ENCODE measurements at places on chromosomes 3 and 15.

- no peak for DNase-seq
These were observed 66.3 kb downstream of the ISG20 start for GRCh38 chr15:88704791-88705768.

GRCh38 chr3:143192193-143192592, 72.6 kb downstream of the CHST2 start:
- DNase-seq = no peak

DNA sequence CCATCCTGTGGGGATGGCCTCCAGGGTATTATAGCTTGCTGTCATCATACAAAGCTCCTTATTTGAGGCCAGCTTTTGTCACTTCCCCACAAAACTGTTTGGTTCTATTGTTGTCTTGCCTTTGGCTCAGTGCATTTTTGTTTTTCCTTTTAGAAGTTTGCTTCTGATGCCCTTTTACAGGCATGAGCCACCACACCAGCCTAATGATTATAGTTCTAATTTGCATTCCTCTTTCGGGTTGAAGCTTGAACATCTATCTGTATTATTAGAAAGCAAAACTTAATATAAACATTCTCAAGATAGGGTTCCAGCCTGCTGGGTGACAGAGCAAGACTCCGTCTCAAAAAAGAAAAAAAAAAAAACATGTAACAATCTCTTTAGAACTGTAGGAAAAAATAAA, 39.8 kb downstream of the SMARCC1 start:
- DNase-seq = no peak

GRCh38 chr3:47407237-47407636, 26.4 kb downstream of the PTPN23 start:
- DNase-seq = no peak

DNA sequence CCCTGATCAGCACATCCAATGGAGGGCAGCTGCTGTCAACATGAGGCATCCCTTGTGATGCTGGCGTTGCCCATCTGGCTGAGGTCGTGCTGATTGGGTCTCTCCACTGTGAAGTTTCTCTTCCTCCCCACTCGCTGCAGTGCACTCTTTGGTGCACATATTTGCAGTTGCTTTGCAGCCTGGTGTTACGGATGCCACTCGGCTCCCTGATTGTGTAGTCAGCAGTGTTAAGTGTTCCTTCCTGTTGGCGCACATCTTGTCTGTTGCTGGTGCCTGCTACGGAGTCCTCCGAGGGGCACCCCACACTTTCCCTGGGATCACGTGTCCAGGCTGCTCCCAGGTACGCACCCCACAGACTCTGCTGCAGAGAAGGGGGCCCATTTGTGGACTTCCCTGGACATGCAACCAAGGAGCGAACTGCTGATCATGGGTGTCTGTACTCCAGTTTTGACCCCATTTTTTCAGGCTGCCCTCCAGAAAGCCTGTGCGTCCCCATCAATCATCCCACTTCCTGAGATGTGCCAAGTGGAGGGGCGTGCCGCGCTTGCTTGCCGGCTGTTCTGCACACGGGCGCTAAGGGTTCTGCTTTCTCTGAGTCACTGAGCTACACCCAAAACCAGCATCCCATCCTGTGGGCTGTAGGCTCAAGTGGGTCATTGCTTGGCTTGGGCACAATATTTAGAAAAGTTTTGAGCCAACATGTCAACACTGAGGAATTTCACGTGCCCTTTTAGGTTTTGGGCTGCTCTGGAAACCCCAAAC, 98.6 kb downstream of the FBLN2 start:
- DNase-seq = peak; percentile 75

GRCh38 chr15:68620721-68621527, 42.1 kb downstream of the CORO2B start:
- no peak for DNase-seq

GRCh38 chr3:171307046-171307585, 153.1 kb downstream of the TNIK start:
- no peak for DNase-seq

DNA sequence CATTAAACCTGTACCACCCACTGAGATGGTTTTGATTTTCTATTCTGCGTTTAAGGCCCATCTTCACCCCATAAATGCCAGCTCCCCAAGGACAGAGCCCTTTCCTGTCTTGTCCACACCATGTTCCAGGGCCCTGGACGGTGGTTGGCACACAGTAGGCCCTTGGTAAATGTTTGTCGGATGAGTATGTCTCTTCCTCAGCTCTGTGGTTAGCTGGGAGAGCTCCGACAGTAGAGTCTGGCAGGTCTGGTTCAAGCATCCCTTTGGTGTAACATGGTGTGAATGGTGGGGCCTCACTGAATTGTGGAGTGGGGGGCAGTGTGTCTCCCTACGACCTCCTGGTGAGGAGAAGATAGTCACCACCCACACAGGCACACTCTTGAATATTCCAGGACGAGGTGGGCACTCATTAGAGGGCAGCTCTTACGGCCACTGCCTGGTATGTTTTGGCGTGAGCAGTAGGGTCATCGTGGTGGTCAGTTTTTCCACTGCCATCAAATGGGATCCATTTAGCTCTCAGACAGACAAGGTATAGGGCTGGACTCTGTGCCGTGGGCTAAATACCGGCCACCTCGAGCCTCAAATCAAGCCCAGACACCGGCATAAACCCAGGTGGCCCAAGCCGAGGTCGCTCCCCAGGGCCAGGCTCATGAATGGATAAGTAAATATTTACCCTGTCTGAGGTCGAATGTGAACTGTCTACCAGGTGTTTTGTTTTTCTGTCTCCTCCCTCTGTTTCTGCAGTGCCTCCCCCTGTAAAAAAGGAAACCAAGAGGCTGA, 61.3 kb downstream of the SMAD3 start:
- DNase-seq = no peak

- DNase-seq = peak; percentile 14
These were observed 166.7 kb upstream of the THBS1 start for GRCh38 chr15:39414201-39414600.

DNA sequence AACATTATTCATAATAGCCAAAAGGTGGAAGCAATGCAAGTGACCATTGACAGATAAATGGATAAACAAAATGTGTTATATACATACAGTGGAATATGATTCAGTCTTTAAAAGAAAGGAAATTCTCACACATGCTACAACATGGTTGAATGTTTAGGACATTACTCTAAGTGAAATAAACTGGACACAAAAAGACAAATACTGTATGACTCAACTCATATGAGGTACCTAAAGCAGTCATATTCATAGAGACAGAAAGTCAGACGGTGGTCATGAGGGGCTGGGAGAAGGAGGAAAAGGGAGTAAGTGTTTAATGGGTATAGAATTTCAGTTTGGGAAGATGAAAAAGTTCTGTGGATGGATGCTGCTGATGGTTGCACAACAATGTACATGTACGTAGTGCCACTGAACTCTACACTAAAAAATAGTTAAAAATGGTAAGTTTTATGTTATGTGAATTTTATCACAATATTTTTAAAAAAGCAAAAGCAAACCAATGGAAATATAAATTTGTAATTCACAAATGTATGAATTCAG, 5.3 kb downstream of the TXNRD3 start:
- DNase-seq = no peak

DNA sequence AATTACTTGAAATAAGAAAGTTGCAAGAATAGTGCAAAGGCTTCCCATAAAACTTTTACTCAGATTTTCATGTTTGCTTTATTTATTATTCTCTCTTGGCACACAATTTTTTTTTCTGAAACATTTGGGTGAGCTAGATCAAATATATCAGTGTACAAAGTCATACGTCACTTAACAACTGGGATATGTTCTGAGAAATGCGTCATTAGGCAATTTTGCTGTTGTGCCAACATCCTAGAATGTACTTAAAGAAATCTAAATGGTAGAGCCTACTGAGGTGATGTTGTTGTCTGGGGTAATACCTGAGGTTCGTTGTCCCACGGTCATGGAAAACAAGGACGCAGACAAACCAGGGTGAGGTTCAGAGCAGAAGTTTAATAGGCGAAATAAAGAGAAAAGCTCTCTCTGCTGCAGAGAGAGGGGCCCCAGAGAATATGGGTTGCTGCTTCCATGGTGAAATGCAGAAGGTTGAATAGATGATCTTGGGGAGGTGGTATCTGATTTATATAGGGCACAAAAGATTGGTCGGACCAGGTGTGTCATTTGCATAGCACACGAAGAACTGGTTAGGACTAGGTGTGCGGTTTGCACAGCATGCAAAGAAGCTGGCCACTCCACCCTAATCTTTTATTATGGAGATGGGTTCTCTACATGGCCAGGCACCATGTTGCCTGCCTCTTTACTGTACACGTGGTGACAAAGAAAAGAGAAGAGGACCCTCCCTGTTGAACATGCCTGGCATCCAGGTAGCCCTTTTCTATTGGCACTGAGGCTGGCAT, 8.8 kb upstream of the GRAMD1C start:
- no peak for DNase-seq

- no peak for DNase-seq
These were observed 51.4 kb downstream of the FHIT start for GRCh38 chr3:61199843-61200242.

DNA sequence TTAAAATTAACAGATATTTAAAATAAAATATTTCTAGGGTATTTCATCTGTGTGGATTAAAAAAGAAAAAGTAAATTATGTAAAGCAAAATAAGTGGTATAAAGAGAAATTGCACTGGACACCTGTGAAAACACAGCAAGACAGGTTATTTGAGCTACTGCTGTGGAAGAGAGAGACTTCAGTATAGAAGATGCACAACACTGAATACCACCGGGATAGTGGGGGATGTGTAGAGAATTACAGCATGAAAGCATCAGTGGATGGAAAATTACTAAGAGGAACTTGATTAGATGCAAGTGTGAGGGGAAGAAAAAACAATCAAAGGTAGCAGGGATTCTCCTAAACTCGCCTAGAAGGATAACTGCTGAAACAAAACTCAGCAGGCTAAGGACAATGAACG, 1242.5 kb upstream of the GBE1 start:
- DNase-seq = no peak

GRCh38 chr3:55511895-55512570, 24.9 kb upstream of the WNT5A start:
- no peak for DNase-seq

DNA sequence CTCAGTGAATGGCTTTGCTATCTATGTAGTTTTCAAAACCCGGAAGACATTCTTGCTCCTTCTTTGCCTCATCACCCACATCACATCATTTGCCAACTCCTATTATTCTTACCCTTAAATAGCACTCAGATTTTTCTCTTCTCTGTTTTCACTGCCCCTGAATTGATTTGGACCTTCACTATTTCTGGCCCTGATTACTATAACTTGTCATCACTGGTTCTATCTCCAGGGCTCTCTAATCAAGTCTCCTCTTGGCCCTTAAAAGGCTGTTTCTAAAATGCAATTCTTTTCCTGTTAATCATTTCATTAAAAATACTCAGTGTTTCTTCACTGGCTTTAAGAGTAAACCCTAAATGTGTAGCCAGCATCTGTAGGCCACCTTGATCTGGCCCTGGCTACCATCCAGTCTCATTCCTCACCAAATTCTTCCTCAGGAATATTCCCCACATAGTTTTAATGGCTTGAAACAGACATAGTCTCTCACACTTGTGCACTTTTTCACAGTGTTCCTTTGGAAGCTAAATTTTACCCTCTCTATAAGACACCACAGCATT, 437.1 kb upstream of the CBLB start:
- DNase-seq = no peak

- no peak for DNase-seq
These were observed 36.6 kb downstream of the MKRN2 start for GRCh38 chr3:12593473-12593872.

DNA sequence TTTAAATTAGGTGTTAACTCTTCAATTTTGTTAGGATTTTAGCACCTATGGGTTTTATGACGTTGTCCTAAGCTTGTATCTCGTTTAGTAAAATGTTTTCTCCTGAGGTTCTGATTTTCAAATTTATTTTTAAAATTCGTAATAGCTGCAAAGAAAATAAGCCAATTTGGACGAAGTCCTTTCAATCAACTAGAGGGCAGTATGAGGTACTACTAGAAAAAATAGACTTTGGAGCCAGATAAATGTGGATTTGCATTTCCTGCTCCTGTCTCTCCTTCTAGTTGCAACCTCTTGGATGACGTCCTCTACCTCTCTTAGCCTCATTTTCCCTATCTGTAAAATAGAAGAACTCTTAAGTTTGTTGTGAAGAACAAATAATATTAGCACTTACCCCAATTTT, 81.1 kb downstream of the SLTM start:
- DNase-seq = no peak

DNA sequence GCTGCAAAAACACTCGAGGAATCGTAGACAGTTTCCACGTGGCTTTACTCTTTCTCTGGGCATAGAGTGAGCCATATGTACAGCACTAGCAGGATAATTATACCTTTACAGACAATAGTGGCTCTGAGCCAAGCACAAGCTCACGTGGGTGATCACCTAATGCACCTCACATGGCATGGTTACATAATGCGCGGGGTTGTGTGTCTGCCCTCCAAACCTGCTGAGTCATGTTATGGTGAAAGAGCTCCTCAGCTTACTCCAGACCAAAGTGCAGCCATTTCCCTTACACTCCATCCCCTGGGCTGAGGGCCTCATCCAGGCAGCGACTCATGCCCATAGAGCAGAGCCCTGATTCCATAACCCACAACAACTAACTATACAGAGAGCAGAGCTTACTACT, 1458.4 kb upstream of the CADM2 start:
- no peak for DNase-seq

GRCh38 chr3:56130036-56130435, 338.2 kb downstream of the ERC2 start:
- DNase-seq = no peak

DNA sequence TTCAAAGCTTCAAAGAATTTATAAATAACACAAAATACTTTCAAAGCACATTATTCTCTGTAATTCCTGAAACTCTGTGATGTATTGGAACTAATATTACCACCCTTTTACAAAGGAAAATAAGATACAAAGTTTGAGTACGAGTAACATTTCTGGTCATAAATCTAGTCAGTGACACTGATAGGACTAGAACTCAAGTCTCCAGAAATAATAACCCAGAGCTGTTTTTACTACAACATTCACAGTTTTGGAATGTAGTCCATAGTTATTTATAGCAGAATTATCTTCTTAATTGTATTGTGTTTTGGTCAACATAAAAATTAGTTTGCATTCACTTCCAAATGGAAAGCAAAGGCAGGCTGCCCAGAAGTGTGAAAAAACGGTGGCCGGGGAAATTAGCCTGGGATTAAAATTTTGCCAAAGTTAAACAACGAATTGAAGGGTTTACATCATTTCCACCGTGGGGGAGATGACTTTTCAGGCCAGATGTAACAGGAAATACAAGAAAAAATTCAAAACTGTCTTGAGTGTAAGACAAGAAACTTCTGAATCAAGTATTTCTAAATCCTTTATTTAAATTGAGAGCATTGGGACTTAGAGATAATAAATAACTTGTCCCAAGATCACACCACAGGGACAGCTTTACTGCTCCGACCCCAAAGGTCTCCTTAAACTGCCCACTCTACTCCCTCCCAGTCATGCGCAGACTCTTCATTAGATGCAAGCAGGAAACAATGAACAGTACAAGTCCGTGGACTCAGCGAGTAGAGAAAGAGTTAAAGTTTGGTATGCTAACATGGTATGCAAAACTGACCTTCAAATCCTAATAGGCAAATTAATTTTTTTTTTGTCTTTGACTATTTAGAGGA, 74.3 kb upstream of the VGLL4 start:
- DNase-seq = no peak

DNA sequence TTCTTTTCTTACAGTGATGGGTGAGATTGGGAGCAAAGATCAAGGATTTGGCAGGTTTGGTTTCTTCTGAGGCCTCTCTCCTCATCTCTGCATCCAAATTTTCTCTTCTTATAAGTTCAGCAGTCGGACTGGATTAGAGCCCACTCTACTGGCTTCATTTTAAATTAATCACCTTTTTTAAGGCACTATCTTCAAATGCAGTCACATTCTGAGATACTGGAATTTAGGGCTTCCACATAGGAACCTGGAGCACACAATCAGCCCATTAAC, 56.5 kb upstream of the PLSCR4 start:
- DNase-seq = no peak

GRCh38 chr3:115580566-115580965, 42.7 kb upstream of the GAP43 start:
- DNase-seq = no peak

Measured in MV-4-11 (cell line).